Sigmoid colon (tissue), 7 donors: ENCODE measurements at places on chromosomes 11 and 22. TPM values are rescaled to one million over a fixed set of nuclear protein-coding genes. Genes with fewer than 3 reads are reported as not detected.

Gene ARFIP2
- total RNA-seq = 33.9 TPM

Gene TTC9C
- 21.9 TPM for total RNA-seq

Gene MUC2
- total RNA-seq = not detected

Gene USP2
- total RNA-seq = 1.3 TPM

Gene PIK3IP1
- 49.3 TPM for total RNA-seq

Gene TIGD3
- 0.36 TPM for total RNA-seq

Gene P4HA3
- 1.1 TPM for total RNA-seq

Gene CEND1
- total RNA-seq = 3.0 TPM

DNA sequence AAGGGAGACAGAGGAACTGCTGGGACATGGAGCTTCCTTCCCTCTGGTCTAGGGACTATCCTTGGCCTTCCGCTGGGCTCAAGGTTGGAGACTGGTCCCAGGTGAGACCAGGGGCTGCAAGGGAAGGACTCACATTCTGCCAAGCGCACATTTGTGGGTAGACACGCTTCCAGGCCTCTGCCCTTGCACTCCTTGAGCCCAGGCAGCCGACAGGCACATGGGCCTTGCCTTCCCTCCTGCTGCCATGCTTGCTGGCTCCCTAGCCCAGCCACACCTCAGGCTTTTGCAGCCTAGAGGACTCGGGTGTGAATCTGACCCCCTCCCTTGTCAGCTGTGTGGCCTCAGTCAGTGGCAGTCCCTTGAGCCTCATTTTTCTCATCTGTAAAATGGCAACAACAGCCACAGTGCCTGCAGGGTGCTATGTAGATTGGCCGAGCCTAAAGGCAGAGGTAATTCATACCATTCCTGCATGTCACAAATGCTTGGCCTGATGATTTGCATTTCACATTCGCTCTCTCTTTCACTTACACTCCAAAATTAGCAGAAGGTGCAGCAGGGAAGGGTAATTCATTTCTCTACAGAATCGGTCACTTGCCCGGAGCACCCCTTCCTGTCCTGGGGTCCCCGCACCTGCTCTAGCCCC lies 57.6 kb upstream of the NECTIN1 start:
- no peak for DNase-seq

DNA sequence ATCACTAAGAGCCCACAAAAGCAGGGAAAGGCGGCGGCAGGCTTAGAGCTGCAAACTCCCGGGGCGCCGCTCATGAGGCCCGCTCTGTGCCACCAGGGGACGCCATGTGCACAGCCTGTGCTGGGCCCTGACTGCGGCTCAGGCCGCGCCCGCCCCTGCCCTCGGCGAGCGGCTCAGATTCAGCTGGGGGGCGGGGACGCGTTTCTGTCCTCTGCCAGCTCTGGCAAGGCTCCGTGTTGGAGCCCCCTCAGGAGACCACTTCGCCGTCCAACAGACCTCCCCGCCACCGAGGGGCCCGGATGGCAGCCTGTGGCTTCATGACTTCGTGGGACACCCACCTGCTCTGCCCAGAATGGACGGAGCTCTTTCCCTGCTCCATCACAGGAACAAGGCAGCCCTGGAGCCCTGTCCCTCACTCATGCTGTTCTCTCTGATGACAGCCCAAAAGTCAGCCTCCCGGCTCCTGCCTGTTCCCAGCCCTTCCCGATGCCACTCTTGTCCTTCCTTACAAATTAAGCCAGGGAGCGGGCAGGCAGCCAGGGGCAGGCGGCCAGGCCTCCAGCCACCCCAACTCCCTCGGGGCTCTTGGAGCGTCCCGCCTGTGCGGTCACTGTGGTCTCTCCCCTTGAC lies 69.1 kb downstream of the NAT10 start:
- peak; percentile 90 for DNase-seq

- DNase-seq = no peak
Observed at GRCh38 chr11:95302211-95302610, 71.2 kb upstream of the SESN3 start.

GRCh38 chr11:90510839-90511238 lies 288.0 kb upstream of the CHORDC1 start:
- no peak for DNase-seq

- DNase-seq = no peak
Observed at GRCh38 chr11:115580927-115581680, 76.9 kb upstream of the CADM1 start.

DNA sequence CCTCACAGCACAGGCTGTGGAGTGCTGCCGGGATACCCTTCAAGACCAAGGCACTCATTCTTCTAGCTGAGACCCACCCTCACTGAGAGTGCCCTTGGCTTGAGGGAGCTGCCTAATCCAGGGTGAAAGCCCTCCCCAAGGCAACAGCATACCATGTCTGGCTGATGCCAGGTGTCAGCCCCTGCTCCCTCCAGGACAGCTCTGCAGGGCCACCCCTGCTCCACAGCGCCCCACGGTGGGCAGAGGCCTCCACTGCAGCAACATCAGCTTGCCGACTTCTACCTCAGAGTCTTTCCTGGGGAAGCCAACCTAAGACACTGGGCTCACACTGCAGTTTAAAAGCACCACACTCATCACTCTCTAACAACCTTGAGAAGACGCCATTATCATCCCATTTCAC lies 29.0 kb downstream of the TTLL1 start:
- DNase-seq = no peak

DNA sequence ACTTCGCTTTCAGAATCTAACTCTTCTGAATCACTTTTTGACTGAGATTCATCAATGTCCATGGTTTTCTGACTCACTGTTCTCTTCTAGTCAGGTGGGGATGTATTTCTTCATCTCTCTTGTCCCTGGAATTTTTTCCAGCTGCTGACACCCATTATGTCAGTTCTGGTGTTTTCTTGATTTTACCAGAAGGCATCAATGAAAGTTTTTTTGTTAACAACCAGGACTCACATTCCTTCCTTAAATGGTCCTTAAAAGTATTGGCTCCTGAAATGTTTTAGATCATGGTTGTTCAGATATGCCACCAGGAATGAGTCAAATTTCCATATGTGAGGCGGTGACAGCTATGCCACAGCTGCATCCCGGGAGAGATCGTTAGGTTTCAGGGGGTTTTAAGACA lies 12.9 kb downstream of the MICAL2 start:
- DNase-seq = no peak

DNA sequence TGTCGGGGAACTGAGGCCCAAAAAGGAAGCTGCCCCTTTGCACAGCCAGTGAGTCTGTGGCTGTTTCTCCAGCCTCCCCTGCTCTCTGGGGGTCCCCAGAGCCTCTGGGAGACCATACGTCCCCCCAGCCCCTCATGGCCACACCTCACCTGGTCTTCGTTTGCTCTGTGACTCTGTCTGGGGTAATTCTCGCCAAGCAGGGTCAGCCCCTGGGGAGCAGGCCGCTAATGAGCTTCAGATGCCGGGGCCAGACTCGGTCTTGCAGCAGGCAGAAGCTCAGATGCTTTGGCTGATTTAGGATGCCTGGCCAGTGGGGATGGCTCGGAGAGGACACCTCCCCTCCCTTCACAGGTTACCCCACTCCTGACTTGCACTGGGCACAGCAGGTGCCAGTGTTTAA lies 24.1 kb upstream of the WNT11 start:
- no peak for DNase-seq

- no peak for DNase-seq
Observed at GRCh38 chr22:46446799-46447198, 90.6 kb downstream of the CELSR1 start.

GRCh38 chr11:67404515-67405195 lies 772 bp downstream of the TBC1D10C start:
- DNase-seq = no peak

DNA sequence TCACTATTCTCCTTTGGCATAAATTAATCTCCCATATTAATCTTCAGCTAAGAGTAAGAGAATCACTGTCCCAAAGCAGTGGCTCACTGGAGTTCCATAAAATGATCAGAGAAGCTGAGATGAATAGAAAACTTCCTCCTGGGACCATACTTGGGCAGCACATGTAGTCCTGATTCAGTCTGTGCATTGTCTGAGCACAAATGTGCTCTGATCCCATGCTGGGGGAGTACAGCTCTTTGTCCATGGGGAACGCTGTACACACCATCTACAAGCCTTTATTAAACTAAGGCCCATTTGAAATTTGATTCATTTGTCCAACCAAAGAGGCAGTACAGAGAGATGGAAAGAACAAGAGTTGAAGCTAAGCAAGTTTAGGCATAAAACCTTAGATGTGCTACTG lies 147.4 kb upstream of the PGR start:
- no peak for DNase-seq

GRCh38 chr11:6209801-6210200 lies 4.4 kb downstream of the C11orf42 start:
- DNase-seq = no peak

- DNase-seq = peak; percentile 56
Observed at GRCh38 chr11:70381872-70382861, 16.2 kb upstream of the CTTN start.

DNA sequence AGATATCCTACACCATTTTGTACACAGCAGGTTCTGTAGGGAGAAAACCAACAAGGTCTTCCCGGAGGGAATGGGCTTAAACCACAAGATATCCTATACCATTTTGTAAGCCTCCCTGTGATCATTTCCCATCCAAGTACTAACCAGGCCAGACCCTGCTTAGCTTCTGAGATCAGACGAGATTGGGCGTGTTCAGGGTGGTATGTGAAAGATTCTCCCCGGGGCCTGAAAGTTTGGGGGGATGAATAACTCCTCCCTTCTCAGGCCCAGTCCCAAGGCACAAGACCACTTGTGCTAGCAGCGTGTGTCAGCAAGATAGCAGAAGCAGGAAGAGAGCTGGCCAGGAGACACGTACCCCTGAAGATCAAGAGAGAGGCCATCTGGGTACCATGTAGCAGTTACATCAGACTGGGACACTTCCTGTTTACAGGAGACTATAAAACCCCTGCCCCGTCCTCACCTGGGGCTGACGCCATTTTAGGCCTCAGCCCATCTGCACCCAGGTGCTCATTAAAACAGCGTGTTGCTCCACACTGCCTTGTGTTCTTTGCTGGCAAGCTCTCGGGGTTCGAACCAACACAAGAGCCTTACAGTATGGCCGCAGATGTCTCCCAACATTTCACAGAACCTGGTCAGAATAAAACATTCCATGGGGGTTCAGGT lies 17.3 kb downstream of the MIF start:
- no peak for DNase-seq

- DNase-seq = no peak
Observed at GRCh38 chr22:50548921-50549790, 3.5 kb downstream of the KLHDC7B start.

GRCh38 chr11:60989093-60989650 lies 17.7 kb downstream of the CD6 start:
- DNase-seq = no peak

DNA sequence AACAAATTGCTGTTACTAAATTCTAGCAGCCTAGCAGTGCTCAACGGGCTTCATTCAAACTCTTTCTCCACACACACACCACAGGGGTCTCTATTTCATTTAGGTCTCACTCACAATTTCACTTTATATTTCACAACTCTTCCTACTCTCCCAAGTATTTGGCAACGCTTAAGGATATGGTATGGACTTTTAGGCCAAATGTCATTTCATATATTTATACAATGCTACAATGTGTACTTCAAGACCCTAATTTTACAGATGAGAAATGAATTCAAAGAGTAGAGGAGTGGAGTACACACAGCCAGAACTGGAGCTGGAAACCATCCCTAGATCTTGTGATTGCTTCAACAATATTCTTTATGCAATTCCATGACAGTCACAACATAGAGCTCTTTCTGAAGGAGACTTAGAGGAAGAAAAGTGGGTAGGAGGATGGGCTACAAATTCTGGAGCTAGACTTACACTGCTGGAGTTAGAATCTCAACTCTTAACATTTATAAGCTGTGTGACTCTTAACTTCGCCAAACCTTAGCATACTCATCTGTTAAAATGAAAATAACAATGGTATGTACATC lies 2.5 kb upstream of the MS4A13 start:
- DNase-seq = no peak

GRCh38 chr11:132131047-132131446 lies 760.6 kb downstream of the NTM start:
- no peak for DNase-seq

DNA sequence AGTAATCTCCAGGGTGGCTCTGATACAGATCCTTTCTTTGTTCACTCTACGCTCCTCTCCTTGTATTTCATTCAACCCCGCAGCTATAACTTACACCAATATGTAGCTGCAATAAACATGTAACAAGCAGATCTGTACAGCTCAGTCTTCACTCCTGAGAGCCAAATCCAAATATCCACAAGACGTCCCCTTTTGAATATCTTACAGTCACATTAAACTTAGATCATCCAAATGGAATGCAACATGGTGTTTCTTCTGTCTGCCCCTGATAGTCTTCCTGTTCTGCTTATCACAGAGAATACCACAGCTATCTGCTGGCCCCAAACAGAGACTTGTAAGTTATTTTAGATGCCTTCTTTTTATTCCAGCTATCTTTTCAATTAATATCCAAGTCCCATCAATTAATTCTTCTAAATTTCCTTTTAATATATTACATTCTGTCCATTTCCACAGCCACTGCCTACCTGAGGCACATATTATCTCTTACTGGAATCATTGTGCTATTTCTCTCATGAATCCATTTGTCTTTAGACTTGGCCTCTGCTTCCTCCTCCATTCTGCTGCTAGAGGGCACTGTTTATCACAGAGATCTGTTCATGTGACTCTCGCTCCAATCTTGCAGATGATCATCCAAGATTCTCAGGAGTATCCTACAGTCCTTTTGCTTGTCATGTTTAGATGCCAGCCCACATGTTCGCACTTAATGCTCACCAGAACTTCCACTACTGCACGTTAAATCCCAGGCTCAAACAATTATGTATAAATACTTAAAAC lies 908.6 kb downstream of the NTM start:
- DNase-seq = no peak

GRCh38 chr11:73281796-73282660 lies 9.9 kb downstream of the P2RY6 start:
- DNase-seq = no peak

GRCh38 chr11:74786574-74786973 lies 37.9 kb downstream of the RNF169 start:
- no peak for DNase-seq

DNA sequence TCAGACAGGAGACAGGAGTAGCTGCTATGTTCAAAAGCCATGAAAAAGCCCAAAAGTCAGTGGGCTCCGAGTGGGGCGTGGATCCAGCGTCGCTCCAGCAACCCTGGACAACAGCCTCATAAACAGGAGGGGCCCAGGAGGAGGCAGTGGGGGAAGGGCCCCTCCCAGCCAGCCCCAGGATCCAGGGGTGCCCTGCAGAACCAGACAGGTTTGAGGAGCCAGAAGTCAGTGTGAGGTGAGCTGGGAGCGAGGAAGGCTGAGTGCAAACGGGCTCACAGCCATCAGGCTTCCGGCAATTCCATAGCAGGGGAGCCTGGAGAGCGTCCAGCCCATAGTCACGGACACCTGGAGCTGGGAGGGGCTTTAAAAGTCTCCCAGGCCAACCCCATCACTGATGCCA lies 217.7 kb downstream of the MN1 start:
- DNase-seq = no peak

GRCh38 chr11:35157814-35158700 lies 19.1 kb downstream of the CD44 start:
- no peak for DNase-seq
